Ureter (tissue), 1 donor: ENCODE measurements at places on chromosomes 13 and 19. TPM values are rescaled to one million over a fixed set of nuclear protein-coding genes. Genes with fewer than 3 reads are reported as not detected.

CCNA1 gene
- total RNA-seq = 1.3 TPM

DNA sequence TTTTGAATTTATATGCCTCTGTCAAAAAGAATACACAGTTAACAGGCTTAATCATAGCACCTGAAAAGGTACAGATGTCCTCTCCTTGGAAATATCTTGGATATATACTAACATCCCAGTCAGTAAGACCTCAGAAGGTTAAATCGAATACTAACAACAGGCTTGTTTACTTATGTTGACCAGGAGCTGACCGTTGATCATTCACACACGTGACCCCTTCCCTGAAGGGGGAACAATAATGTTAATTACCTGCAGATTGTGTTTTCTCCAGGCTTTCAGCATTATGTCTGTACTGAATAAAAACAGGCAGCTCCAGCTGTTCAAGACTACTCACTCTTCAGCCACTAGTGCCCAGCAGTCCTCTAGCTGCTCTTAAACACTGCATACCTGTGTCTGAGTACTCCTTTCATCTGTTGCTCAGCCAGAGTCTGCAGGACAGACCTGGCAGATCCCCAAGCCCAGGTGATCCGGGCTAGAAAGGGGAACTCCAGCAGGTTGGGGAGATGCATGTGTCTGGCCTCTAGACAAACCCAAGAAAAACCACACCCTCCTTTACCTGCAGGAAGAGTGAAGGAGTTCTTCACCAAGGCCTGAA is 163.9 kb downstream of the RNF17 start:
- no peak for DNase-seq

DNA sequence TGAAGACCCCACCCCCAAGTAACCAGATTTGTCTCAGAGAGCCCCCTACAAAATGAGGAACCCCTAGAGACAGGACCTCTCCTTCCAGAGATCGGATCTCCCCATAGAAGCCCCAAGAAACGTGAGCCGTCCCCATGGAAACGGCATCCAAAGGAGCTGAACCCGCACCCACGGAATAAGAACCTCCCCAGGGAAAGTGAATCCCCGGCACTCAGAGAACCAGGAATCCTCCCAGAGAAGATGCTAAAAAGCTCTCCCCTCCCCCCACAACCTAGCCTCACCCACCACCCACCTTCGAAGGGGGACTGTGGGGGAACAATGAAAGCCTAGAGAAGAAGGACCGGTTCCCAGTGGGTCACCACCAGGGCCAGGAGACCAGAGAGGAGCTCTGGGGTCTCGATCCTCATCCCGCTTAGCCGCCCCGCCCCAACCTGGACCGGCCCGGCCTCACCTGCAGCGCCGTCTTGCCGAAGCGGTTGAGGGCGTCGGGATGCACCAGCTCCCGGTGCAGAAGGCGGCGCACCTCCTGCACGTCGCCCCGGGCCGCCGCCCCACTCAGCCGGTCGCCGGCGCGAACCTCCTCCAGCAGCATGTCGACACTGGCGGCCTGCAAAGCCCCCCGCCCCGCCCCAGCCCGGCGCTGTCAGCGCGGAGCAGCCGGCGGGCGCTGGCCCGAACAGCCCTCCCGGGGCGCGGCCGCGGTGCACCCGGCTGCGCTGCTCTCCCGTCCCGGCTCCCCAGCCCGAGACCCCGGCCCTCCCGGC is 535 bp downstream of the CDKN2D start:
- DNase-seq = no peak

GRCh38 chr19:850221-850978 is 1.7 kb upstream of the ELANE start:
- peak; percentile 91 for DNase-seq

GRCh38 chr19:15280048-15280725 is 47.9 kb upstream of the EPHX3 start:
- DNase-seq = no peak

ZC3H4 gene
- 55.1 TPM for total RNA-seq

DNA sequence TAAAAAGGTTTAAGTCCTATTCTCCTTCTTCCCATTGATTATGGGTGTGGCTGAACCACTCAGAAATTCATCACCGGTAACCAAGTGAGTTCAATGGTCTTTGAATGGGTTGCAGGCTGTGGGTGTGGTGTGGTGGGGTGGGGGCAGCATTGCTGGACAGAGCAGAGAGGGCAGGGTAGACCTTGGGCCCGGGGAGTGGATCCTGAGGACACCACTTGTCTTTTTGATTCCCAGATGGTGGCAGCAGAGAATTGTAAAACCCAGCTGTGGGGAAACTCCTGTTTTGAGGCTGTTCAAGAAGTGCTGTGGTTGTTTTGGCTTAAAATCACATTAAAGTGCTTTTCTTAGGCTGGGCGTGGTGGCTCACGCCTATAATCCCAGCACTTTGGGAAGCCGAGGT is 45.8 kb upstream of the RGCC start:
- no peak for DNase-seq

GRCh38 chr19:7545904-7546303 is 10.4 kb downstream of the PNPLA6 start:
- DNase-seq = no peak

PEAK3 gene
- total RNA-seq = 0.99 TPM

DNA sequence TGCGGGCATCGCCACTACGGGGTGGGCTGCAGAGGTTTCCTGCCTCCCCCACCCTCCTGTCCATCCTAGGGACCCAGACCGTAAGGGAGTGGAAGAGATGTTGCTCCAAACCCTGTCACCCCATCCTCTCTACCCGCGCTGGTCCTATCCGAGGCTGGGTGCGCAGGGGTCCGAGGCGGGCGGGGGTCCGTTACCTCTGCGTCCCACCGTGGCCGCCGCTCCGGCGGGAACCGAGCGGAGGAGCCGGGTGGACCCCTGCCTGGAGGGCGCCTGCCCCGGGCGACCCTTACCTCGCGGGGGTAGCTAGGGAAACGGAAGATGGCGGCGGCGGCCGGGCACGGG is at the start of gene DGKH:
Gene DGKH (plus strand): TSS at position 307 of the 342 bp plus-strand sequence. CDS start 126 bp downstream, outside the sequence.
- no peak for DNase-seq

GRCh38 chr13:95335667-95336066 is 34.4 kb upstream of the ABCC4 start:
- DNase-seq = no peak

GRCh38 chr13:61144301-61144700 is 271.3 kb downstream of the PCDH20 start:
- no peak for DNase-seq

RCBTB1 gene
- 12.2 TPM for total RNA-seq

CPAMD8 gene
- total RNA-seq = 51.8 TPM

GRCh38 chr13:20378721-20379120 is 146.6 kb upstream of the GJB6 start:
- no peak for DNase-seq
